ENCODE measurements at places on chromosomes 6 and 20. TPM values are rescaled to one million over a fixed set of nuclear protein-coding genes. Genes with fewer than 3 reads are reported as not detected.
A peak's percentile ranks its signal among the peaks of the same experiment; 100 is the strongest.

Gene ARHGAP40
- total RNA-seq: not detected

Gene MCM8
- total RNA-seq: 32.4 TPM

Gene CTCFL
- total RNA-seq: not detected

Gene FOXF2
- not detected for total RNA-seq

Gene HLA-DOB
- 2.9 TPM for total RNA-seq

GRCh38 chr20:32031007-32031958, 20.8 kb upstream of the HCK start:
- H3K4me1 ChIP-seq: no peaks in the 10 kb centered on the region
- DNase-seq: peak; percentile 60
- no peaks in the 10 kb centered on the region for H3K36me3 ChIP-seq
- H3K27me3 ChIP-seq: peaks cover 30% of the 10 kb centered on the region
- no peak overlapping the region for H3K4me3 ChIP-seq

DNA sequence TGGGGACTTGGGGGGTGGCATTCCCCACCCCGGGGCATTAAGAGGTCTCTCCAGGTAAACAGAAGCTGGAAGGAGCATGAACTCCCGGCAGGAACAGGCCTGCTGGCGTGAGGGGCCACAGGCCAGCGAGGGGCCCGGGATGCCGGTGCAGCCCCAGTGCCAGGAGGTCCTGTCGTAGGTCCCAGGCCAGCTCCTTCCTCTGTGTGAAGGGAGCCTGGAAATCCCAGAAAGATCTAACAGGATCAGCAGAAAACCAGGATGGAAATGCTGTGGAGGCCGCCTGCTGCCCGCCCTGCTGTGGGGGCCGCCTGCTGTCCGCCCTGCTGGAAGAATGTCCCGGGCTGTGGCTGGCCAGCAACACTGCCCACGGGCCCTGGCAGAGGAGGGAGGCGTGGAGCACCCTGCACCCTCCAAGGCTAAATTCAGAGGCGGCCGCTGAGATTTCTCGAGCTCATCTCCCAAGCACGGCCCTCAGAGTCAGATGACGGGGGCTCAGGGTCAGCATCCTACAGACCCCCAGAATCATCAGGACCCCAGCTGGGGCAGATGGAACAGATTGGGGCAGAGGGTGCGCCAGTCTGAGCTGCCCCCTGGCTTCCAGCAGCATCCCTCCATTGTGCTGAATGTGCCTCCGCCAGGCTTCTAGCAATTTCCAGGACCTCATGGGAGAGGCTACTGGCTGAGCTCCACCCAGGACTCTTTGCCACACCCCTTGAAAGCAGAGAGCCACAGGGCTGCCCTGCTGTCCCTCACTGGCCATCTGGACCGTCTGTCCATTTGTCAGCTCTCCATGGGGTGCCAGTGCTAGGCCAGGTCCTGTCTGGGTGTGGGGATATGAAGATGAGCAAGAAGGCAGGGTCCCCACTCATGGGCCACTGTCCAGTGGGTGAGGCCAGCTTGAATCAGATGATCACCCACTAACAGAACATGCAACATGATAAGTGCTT, 32.2 kb upstream of the SLCO4A1 start:
- H3K27me3 ChIP-seq: peaks cover 24% of the 10 kb centered on the region
- DNase-seq: no peak
- no peak overlapping the region for H3K4me3 ChIP-seq
- H3K36me3 ChIP-seq: no peaks in the 10 kb centered on the region

DNA sequence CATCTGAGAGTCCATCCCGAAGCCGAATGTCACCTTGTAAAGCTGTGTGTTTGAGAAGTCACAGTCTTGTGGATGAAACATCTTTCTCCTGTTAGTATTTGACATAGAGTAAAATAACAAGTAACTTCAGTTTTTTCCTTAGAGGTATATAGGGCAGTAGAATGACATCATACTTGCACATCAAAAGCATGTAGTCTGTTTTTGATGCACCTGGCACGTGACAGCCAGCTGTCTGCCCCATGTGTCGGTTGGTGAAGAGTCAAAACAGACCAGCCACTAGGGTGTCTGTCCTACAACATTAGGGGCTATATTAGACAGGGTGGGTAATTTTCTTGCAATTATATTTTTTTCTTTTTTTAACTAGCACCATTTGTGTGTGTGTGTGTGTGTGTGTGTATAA, 70.2 kb downstream of the SNX9 start:
- H3K36me3 ChIP-seq: peaks cover 18% of the 10 kb centered on the region
- H3K4me1 ChIP-seq: peaks cover 35% of the 10 kb centered on the region
- H3K27ac ChIP-seq: no peak overlapping the region

DNA sequence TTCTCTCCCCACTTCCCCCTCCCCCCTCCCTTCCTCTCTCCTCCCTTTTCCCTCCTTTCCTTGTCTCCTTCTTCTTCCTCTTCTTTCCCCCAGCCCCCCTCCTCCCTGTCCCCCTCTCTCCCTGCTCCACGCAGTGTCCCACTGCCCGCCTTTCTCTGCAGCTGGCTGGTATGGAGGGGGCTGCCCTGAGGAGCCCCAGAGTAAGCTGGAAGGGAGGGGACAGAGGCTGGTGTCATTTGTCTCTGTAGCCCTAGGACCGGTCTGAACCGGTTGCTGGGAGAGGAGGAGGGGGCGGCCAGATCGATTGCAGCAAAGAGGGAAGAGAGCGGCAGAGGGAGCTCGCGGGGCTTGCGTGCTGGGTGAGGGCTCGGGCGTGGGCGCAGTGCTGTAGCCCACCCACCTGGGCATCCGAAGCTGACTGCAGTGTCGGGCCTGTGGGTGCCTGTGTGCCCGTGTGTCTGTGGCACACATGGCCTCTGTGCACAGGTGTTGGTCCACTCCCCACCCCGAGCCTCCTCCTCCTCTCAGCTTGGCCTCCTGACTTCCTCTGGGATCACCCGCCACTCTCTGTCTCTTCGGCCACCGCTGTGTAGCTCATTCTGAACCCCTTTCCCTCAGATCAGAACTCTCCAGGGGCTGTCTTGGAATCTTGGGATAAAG, 50.6 kb downstream of the SRC start:
- no peak overlapping the region for H3K27ac ChIP-seq
- H3K4me1 ChIP-seq: no peaks in the 10 kb centered on the region
- DNase-seq: no peak
- no peak overlapping the region for H3K4me3 ChIP-seq
- no peaks in the 10 kb centered on the region for H3K36me3 ChIP-seq
- H3K27me3 ChIP-seq: no peaks in the 10 kb centered on the region

- no peak overlapping the region for H3K4me3 ChIP-seq
- H3K27ac ChIP-seq: no peak overlapping the region
- no peaks in the 10 kb centered on the region for H3K36me3 ChIP-seq
- no peaks in the 10 kb centered on the region for H3K27me3 ChIP-seq
Observed at GRCh38 chr6:84569882-84570281, 194.5 kb downstream of the TBX18 start.

DNA sequence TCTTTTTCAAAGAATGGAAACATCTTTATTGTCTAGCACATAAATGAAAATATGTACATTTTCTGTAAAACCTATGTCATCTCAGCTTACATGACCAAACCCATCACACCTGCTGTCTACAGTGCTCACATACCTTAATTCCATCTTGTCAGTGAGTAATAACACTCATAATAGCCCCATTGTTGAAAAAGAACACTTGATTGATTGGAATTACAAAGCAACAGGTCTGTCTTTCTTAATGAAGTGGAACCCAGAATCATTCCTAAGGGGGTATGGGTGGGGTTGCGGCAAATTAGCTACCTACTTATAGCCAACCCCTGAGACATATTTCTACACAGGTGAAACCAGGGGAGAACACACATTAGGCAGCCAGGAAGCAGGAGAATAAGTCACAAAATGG, 20.2 kb downstream of the ADGRF4 start:
- no peak overlapping the region for H3K27ac ChIP-seq
- H3K36me3 ChIP-seq: no peaks in the 10 kb centered on the region
- no peak overlapping the region for H3K4me3 ChIP-seq
- H3K27me3 ChIP-seq: no peaks in the 10 kb centered on the region
- peaks cover 10% of the 10 kb centered on the region for H3K4me1 ChIP-seq

GRCh38 chr6:72495441-72495840, 126.4 kb upstream of the KCNQ5 start:
- no peak overlapping the region for H3K4me3 ChIP-seq
- H3K36me3 ChIP-seq: no peaks in the 10 kb centered on the region
- no peak overlapping the region for H3K27ac ChIP-seq
- DNase-seq: no peak
- H3K4me1 ChIP-seq: no peaks in the 10 kb centered on the region
- H3K27me3 ChIP-seq: peaks cover 1% of the 10 kb centered on the region

GRCh38 chr6:133115946-133116345, 125.2 kb upstream of the EYA4 start:
- H3K4me3 ChIP-seq: no peak overlapping the region
- no peaks in the 10 kb centered on the region for H3K27me3 ChIP-seq
- no peak overlapping the region for H3K27ac ChIP-seq
- no peaks in the 10 kb centered on the region for H3K36me3 ChIP-seq

- peaks cover 10% of the 10 kb centered on the region for H3K27me3 ChIP-seq
- no peak overlapping the region for H3K4me3 ChIP-seq
- peaks cover 16% of the 10 kb centered on the region for H3K4me1 ChIP-seq
- no peak for DNase-seq
- no peak overlapping the region for H3K27ac ChIP-seq
Observed at GRCh38 chr6:144033816-144034735, 26.0 kb upstream of the PLAGL1 start.

DNA sequence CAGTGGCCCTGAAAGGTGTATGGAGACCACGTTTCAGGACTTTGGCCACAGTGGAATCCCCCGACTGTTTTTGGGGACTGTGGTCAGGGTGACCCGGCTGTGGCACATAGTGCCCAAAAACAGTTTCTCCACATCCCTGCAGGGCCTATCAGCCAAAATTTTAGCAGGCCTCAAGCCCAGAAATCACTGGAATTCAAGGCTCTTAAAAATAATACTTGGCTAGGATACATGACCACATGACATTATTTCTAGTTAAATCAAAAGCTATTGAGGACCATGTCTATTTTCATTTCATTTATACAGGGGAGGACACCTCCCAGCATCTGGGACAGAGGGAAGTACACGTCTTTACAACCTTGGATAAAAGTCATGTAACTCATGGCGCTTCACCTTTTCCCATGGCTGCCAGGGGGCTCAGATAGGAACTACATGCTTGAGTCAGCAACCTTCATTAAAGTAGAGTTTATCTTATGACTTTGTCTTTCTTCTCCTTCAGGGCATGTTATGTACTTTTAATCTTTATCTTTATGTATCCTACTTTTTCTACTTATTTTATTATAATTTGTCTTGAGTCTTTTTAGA, 70.8 kb upstream of the CD93 start:
- H3K4me3 ChIP-seq: no peak overlapping the region
- H3K36me3 ChIP-seq: no peaks in the 10 kb centered on the region
- no peak overlapping the region for H3K27ac ChIP-seq
- H3K4me1 ChIP-seq: peaks cover 50% of the 10 kb centered on the region
- no peaks in the 10 kb centered on the region for H3K27me3 ChIP-seq
- DNase-seq: no peak

- no peaks in the 10 kb centered on the region for H3K36me3 ChIP-seq
- H3K4me3 ChIP-seq: no peak overlapping the region
- DNase-seq: no peak
- no peak overlapping the region for H3K27ac ChIP-seq
Observed at GRCh38 chr6:74976701-74977100, 229.2 kb downstream of the COL12A1 start.

GRCh38 chr6:37131104-37131959, 38.6 kb upstream of the PIM1 start:
- H3K4me1 ChIP-seq: peaks cover 18% of the 10 kb centered on the region
- no peaks in the 10 kb centered on the region for H3K36me3 ChIP-seq
- H3K4me3 ChIP-seq: no peak overlapping the region
- H3K27me3 ChIP-seq: no peaks in the 10 kb centered on the region
- DNase-seq: no peak
- no peak overlapping the region for H3K27ac ChIP-seq

DNA sequence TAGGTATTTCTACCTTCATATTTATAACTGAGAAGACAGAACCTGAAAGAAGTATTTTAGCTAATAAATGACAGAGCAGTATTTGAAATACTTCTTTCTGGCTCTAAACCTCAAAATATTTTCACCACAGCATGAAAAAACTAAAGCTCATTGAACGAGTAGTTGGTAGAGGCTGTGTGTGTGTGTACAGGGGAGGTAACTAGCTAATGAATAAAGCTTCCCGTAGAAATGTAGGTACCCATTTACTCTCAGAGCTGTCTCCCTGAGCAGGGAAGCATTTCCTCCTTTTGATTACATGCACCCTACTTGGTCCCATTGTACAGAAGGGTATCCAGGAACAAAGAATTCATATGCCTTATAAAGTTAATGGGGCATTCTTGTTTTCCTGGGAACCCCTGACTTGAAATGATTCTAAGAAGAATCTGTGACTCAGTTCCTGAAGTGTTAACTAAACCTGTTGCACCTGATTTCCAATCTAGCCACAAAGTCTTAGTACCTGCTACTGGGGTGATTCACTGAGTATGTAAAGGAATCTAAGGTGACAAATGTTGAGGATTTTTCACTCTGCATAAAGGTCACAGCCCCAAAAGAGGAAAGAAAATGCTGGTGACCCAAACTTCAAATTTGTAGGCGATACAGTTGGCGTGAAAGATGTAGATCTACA, 12.5 kb downstream of the CRYBG1 start:
- H3K36me3 ChIP-seq: no peaks in the 10 kb centered on the region
- H3K4me3 ChIP-seq: no peak overlapping the region
- H3K4me1 ChIP-seq: peaks cover 13% of the 10 kb centered on the region
- H3K27ac ChIP-seq: no peak overlapping the region
- no peak for DNase-seq

GRCh38 chr6:28208111-28208659, 16.9 kb upstream of the ZSCAN9 start:
- DNase-seq: no peak
- peaks cover 31% of the 10 kb centered on the region for H3K4me1 ChIP-seq

DNA sequence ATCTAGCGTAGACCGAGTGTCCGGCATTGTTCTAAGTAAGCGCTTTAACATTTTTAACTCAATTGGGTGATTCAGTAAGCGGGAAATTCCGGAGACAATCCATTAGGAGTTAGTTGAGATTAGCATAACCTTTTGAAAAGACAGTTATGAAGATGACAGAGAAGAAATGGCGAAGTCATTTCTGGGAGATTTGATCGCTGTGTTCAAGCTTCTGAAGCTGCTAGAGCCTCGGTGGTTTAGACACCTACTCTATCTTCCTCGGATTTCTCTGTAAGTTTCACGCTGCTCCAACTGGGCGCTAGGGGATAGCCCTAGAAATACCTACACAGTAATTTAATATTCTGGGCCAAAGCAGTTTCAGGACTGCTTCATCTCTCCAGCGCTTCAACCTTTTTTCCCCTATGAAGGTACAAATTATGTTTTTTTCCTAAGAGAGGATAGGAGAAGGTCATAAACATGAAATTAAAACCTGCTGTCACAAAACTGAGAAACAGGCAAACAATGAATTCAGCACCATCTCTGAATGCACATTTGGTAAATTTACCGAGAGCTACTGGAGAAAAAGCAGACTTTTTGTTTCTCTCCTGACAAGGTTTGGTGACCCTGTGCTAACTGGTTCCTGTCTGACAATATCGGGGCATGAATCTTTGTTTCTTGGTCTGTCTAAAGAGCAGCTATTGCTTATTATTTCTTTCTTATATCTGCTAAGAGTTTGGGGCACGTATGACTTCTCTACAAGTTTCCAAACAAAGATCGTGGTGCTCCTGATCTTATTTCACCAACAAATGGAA, 22.4 kb downstream of the ZNF311 start:
- H3K27me3 ChIP-seq: peaks cover 52% of the 10 kb centered on the region
- peak overlapping the region; percentile 85 for H3K4me3 ChIP-seq
- H3K36me3 ChIP-seq: peaks cover 14% of the 10 kb centered on the region
